ENCODE measurements at places on chromosomes 3 and 15.
A peak's percentile ranks its signal among the peaks of the same experiment; 100 is the strongest.

DNA sequence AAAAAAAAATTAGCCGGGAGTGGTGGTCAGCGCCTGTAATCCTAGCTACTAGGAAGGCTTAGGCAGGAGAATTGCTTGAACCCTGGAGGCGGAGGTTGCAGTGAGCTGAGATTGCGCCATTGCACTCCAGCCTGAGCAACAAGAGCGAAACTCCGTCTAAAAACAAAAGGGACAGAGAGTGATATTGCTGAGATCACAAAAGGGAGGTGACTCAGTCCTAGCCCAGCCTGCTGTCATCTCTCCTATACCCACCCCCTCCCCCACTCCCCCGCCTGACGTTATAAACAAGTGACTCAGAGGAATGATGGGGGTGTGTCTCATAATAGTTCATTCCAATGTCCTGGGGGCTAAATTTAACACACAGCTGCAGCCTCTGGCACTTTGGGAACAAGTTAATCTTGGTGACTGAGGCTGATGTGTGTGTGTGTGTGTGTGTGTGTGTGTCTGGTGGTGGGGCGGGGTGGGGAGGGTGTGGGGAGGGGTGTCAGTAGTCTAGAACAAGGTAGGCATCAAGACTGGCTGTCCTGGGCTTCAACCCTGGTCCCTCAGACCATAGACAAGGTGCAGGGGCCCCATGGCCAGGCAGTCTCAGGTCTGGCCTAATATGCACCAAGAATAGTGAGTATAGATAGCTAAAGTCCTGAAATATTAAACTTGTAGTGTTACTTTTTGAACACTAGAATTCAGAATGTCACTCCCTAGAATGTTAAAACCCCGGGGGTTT, 1.3 kb upstream of the KLHL40 start:
- DNase-seq: no peak

DNA sequence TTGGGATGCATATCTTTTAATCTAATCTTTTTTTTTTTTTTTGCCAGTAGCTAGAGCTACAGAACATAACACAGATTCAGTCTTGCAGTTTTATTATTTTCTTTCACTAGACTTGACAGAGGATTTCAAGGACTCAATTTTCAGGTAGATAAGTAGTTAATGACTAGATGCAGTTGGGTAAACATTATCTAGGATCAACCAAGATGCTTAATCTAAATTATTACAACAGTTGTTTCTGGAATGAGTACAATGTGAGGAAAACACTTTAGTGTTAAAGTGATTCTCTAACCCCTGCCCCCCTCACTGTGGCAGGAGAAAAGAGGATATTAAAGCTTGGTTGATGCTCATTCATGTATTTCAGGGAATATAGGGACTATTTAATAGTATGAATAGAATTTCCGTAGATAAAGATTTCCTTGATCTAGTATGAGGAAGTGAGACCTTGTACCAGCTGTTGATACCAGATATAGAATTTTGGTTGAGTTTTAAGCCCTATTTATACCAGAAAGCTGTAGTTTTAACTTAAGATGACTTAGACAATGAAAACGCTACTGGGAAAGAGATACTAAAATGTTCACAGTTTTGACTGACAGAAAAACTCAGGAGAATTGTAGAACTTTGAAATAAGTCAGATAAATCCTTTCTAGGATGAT, 389.0 kb upstream of the C2CD4B start:
- no peak for DNase-seq

DNA sequence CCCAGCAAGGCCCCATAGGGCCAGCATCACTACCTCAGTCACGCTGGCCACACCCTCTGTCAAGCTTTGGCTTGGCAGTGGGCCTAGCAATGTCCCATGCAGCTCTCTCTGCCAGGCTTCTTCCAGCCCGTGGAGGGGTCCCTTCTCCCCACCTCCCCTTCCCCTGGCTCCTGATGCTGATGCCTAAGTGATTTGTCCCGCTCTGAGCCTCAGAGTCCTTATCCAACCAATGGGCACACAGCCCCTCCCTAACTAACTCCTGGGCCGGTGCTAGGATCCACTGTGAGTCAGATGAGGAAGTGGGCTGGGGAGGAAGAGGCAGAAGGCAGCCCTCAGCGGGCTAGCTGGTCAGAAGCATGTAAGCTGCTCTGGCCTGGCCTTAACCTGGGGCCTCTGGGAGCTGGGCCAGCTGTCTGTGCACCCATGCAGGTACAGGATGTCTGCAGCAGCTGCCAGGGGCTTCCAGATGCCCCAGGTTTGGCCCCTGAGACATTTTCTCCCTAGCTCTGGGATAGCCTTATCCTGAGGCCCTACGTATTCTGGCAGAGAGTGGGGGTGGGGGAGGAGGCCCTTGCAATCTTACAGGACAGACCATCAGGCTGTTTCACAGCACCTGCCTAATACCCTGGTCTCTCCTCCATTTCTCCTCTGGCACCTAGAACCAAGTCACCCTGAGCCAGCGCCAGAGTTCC, 740 bp upstream of the ZBTB47 start:
- no peak for DNase-seq

DNA sequence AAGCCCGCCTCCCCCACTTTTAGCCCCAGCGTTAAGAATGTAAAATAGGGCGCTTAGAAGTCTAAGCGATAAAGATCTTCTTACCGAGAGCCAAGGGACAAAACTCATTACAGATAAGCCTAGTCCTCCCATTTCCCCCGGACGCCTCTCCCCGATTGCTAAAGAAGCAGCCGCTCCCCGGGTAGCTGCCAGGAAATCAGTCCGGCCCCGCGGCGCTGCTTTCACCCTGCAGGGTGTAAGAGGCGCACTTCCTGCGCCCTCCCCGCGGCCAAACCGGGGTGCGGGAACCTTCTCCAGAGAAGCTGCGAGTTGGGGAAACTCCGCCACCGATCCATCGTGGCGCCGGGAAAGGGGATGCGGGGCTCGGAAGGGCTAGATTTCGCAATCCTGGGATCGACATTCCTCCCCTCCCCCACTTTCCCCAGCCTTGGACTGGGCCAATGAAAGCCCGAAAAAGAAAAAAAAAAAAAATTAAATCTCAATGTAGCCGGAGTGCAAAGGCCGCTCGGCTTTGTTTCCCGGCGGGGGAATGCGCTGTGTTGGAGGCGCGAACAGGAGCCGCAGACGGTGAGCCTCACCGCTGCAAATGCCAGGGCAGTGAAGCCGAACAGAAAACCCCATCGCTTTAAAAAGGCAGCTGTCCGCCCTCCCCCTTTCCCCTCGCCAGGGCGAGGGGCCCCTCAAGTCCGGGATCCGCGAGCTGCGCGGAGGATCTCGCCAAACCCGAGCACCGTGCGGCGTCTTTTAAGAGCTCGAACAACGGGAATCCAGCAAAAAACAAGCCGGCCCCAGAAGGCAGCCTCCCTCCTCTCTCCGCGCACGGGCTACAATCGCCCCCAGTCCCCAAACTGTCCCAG, 626 bp upstream of the PTPRG start:
- peak; percentile 78 for DNase-seq

GRCh38 chr3:120636795-120637401, 40.8 kb downstream of the NDUFB4 start:
- no peak for DNase-seq

DNA sequence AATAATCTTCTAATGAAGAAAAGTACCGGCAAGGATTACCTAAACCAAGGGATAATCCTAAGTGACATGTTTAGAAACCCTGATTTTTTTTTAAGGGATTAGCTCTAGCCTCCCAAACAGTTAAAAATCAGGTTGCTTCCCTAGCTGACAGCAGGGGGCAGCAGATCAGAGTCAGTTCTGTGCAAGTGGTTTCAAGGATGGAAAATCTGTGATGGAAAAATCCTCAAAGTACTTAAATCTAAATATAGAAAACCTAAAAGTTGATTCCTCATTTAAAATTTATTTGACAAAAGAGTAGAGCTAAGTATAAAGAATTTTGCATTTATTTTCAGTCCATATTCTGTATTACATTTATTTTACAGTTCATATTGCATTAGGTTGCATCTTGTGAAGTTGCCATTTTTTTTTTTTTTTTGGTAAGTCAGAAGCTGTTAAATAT, 107.6 kb downstream of the PEX5L start:
- peak; percentile 68 for DNase-seq

GRCh38 chr15:64690008-64690407, 85.4 kb downstream of the RBPMS2 start:
- DNase-seq: no peak

- peak; percentile 98 for DNase-seq
Observed at GRCh38 chr3:100492059-100493006, at the start of gene TMEM45A. Gene TMEM45A (plus strand): TSS chr3:100492619. CDS start chr3:100555212, 62,593 bp downstream.

Data from endothelial cell (in vitro differentiated cells).